ENCODE measurements at places on chromosomes 6 and 20. TPM values are rescaled to one million over a fixed set of nuclear protein-coding genes. Genes with fewer than 3 reads are reported as not detected.

GRCh38 chr20:63053432-63054102 lies 46.8 kb upstream of the BHLHE23 start:
- H3K4me3 ChIP-seq, result no peak overlapping the region
- H3K27me3 ChIP-seq, result no peaks in the 10 kb centered on the region
- H3K4me1 ChIP-seq, result no peaks in the 10 kb centered on the region

- H3K36me3 ChIP-seq, result no peaks in the 10 kb centered on the region
- DNase-seq, result no peak
- no peaks in the 10 kb centered on the region for H3K4me1 ChIP-seq
- H3K4me3 ChIP-seq, result no peak overlapping the region
- no peaks in the 10 kb centered on the region for H3K27me3 ChIP-seq
- H3K27ac ChIP-seq, result no peak overlapping the region
Observed at GRCh38 chr6:168826726-168827585, 386.0 kb downstream of the SMOC2 start.

DNA sequence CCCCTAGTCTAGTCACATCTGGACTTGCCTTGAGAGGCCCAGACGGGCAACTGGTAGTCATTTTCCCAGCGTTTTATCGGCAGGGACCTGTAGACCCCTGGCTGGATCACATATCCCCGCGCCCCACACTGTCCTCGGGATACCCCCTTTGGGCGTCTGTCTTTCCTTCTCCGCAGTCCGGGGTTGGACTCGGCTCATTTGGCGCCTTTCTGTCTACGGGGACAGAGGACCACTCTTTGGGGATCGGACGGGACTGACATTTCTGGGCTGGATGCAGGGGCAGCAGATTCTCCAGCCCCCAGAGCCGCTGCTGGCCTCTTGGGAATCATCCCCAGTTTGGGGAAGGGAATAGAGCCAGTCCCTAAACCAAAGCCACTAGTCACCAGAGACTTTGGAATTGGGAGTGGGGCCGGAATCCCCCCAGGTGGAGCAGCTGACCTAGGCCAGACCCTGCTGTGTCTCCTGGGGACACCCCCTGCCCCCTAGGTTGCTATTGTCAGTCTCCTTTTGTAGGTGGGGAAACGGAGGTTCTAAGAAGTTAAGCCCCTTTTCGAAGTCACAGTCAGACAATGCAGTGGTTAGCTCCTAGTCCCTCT lies 734 bp downstream of the FAM110A start:
- H3K4me3 ChIP-seq, result peak overlapping the region; percentile 83
- peaks cover 30% of the 10 kb centered on the region for H3K4me1 ChIP-seq
- no peak for DNase-seq
- H3K27ac ChIP-seq, result peak overlapping the region; percentile 84
- H3K36me3 ChIP-seq, result no peaks in the 10 kb centered on the region
- H3K27me3 ChIP-seq, result no peaks in the 10 kb centered on the region

DNA sequence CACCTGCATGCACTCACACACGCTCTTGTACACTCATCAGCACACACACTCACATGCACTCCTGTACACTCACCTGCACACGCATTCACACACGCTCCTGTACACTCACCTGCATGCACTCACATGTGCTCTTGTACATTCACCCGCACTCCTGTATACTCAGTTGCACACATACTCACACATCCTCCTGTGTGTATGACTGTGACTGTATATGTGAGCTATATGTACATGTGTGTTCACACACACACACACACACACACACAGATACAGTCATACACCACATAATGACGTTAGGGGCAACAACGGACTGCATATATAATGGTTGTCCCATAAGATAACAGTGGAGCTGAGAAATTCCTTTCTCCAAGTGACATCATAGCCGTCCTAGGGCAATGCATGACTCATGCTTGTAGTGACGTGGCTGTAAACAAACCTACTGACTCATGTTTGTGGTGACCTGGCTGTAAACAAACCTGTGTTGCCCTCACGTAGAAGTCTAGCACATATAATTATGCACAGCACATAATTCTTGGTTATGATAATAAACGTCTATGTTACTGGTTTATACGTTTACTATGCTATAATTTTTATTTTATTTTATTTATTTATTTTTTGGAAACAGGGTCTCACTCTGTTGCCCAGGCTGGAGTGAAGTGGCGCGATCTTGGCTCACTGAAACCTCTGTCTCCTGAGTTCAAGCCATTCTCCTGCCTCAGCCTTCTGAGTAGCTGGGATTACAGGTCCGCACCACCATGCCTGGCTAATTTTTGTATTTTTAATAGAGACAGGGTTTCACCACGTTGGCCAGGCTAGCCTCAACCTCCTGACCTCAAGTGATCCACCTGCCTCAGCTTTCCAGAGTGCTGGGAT lies 22.8 kb upstream of the TAF4 start:
- H3K36me3 ChIP-seq, result no peaks in the 10 kb centered on the region
- no peak for DNase-seq
- no peaks in the 10 kb centered on the region for H3K27me3 ChIP-seq
- no peaks in the 10 kb centered on the region for H3K4me1 ChIP-seq

DNA sequence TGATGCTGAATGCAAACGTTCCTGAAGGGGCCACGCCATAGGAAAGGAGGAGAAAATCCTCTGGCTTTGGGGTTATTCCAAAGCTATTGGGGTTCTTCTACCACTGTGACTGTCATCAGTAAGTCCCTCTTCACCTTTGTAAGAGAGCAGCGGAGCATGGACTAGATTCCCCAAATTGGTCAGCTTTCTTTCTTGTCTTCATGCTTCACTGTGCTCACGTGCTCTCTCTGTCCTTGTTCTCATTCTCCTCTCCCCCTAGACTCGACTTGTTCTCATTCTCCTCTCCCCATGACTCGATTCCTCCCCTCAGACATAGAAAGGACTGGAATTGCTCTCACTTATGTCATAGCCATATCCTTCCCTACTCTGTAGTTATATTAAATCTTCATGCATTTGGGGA lies 54.8 kb upstream of the ADGRG6 start:
- H3K4me1 ChIP-seq, result no peaks in the 10 kb centered on the region
- H3K36me3 ChIP-seq, result no peaks in the 10 kb centered on the region

- H3K4me3 ChIP-seq, result no peak overlapping the region
- no peaks in the 10 kb centered on the region for H3K4me1 ChIP-seq
- no peak for DNase-seq
- no peak overlapping the region for H3K27ac ChIP-seq
Observed at GRCh38 chr6:93047033-93047432, 372.3 kb downstream of the EPHA7 start.

DNA sequence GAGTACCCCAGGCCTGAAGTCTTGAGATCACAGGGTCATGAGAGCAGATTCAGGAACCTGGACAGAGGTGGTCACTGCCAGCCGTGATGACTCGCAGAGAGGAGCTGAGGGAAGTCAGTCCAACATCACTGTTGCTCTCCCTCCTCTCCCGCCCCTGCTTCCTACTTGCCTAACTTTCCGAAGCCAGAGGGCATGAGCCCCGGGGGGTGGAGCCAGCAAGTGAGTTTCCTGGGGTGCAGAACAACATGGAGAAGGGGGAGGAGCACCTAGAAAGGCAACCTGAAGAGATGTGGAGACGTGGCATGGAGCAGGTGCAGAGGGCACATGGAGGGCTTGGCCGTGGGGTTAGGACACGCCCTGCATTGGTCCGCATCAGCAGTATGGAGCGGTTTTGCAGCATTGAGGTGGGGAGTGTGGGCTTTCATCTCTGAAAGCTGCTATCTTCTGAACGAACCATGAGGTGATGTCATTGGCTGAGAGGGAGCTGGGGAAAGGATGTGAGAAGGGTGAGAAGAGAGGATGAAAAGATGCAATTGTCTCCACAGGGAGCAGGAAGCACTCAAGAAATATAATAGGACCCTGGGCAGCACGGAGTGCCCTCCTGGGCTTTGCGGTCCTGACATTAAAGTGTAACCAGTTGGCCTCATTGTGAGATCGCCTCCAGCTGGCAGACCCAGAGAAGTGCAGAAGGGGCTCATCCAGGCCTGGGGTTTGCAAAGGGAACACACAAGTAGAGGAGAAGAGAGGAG lies 25.0 kb downstream of the GDAP1L1 start:
- H3K27ac ChIP-seq, result no peak overlapping the region
- H3K4me1 ChIP-seq, result no peaks in the 10 kb centered on the region
- no peaks in the 10 kb centered on the region for H3K27me3 ChIP-seq
- no peak overlapping the region for H3K4me3 ChIP-seq
- peaks cover 12% of the 10 kb centered on the region for H3K36me3 ChIP-seq
- DNase-seq, result no peak

- H3K4me3 ChIP-seq, result no peak overlapping the region
- DNase-seq, result no peak
- H3K27ac ChIP-seq, result no peak overlapping the region
- H3K36me3 ChIP-seq, result no peaks in the 10 kb centered on the region
- no peaks in the 10 kb centered on the region for H3K27me3 ChIP-seq
Observed at GRCh38 chr6:92623431-92623830, 795.9 kb downstream of the EPHA7 start.

- H3K4me1 ChIP-seq, result peaks cover 11% of the 10 kb centered on the region
- DNase-seq, result no peak
- no peak overlapping the region for H3K27ac ChIP-seq
Observed at GRCh38 chr6:45432977-45433376, 55.2 kb upstream of the SUPT3H start.

- H3K27ac ChIP-seq, result no peak overlapping the region
- no peak for DNase-seq
- H3K4me3 ChIP-seq, result no peak overlapping the region
- no peaks in the 10 kb centered on the region for H3K27me3 ChIP-seq
- no peaks in the 10 kb centered on the region for H3K36me3 ChIP-seq
Observed at GRCh38 chr6:137816133-137816579, 50.9 kb upstream of the TNFAIP3 start.

DNA sequence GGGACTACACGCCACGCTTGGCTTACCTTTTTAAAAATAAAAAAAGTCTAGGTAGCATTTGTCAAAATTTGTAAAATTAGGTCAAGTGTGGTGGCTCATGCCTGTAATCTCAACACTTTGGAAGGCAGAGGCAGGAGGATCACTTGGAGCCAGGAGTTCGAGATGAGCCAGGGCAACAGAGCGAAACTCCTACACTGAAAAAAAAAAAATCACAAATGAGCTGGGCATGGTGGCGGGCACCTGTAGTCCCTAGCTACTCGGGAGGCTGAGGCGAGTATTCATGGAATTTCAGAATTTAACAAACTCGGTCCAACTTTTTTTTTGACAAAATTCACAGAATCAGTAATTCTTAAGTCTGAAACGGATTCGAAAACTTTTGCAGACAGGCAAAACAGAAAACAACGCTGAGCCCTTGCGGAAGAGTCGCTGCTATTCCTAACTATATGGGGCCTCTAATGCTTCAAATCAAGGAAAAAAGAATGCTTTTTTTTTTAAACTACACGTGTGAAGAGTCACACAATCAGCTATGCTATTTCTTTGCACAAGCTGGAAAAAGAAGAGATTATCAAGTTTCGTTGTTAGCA lies 62.9 kb downstream of the GTF2H5 start:
- H3K27me3 ChIP-seq, result no peaks in the 10 kb centered on the region
- H3K27ac ChIP-seq, result peak overlapping the region; percentile 88
- no peaks in the 10 kb centered on the region for H3K36me3 ChIP-seq

- no peak for DNase-seq
- no peak overlapping the region for H3K27ac ChIP-seq
- no peaks in the 10 kb centered on the region for H3K4me1 ChIP-seq
- H3K36me3 ChIP-seq, result no peaks in the 10 kb centered on the region
- no peaks in the 10 kb centered on the region for H3K27me3 ChIP-seq
Observed at GRCh38 chr6:140134224-140134623, 759.8 kb upstream of the CITED2 start.

GRCh38 chr6:109793021-109793420 lies 101.9 kb downstream of the FIG4 start:
- no peaks in the 10 kb centered on the region for H3K27me3 ChIP-seq
- no peak overlapping the region for H3K27ac ChIP-seq
- no peak for DNase-seq
- H3K4me3 ChIP-seq, result no peak overlapping the region

- H3K27me3 ChIP-seq, result no peaks in the 10 kb centered on the region
- peak; percentile 65 for DNase-seq
- H3K4me3 ChIP-seq, result no peak overlapping the region
- H3K4me1 ChIP-seq, result peaks cover 4% of the 10 kb centered on the region
- no peaks in the 10 kb centered on the region for H3K36me3 ChIP-seq
Observed at GRCh38 chr6:44169154-44169553, 10.5 kb downstream of the CAPN11 start.

- no peaks in the 10 kb centered on the region for H3K4me1 ChIP-seq
- no peaks in the 10 kb centered on the region for H3K36me3 ChIP-seq
- H3K27me3 ChIP-seq, result no peaks in the 10 kb centered on the region
- no peak overlapping the region for H3K4me3 ChIP-seq
- no peak overlapping the region for H3K27ac ChIP-seq
- no peak for DNase-seq
Observed at GRCh38 chr6:115896538-115897129, 164.1 kb downstream of the FRK start.

DNA sequence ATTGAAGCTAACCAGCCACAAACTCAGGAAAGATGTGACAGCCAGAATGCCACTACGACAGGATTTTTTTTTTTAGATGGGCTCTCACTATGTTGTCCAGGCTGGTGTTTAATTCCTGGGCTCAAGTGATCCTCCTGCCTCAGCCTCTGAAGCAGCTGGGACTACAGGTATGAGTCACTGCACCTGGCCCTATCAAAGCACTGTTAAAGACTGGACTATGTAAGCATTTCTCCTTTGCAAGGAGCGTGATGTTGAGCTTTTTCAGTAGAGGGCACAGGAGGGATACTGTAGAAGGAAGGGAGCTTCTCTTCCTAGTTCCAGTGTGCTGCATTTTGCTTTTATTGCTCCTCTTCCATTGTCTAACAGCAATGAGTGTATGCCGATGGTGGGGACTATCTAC lies 35.8 kb downstream of the ZBTB9 start:
- H3K27ac ChIP-seq, result no peak overlapping the region
- H3K36me3 ChIP-seq, result no peaks in the 10 kb centered on the region
- no peak overlapping the region for H3K4me3 ChIP-seq
- H3K27me3 ChIP-seq, result no peaks in the 10 kb centered on the region

- H3K27ac ChIP-seq, result no peak overlapping the region
- no peaks in the 10 kb centered on the region for H3K27me3 ChIP-seq
- DNase-seq, result no peak
- no peak overlapping the region for H3K4me3 ChIP-seq
Observed at GRCh38 chr20:32522526-32522775, 62.7 kb downstream of the NOL4L start.

DNA sequence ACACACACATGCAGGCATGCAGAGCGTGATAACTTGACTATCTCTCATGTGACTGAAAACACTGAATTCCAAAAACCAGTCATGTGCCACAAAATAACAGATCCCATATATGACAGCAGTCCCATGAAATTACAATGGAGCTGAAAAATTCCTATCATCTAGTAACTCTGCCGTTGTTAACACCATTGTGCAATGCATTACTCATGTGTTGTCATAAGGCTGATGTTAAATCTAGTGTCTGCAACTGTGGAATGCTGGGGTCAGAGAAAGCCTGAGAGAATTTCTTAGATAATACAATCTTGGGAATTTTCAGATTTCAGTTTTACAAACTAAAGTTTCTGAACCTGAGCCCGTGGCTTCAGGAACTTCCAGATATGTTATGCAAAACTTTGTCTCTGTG lies 70.2 kb downstream of the LYRM4 start:
- peaks cover 24% of the 10 kb centered on the region for H3K4me1 ChIP-seq
- H3K4me3 ChIP-seq, result no peak overlapping the region
- no peak for DNase-seq
- H3K27ac ChIP-seq, result no peak overlapping the region

HCRTR2 gene
- total RNA-seq, result not detected

PRPH2 gene
- total RNA-seq, result 0.90 TPM

FAM229B gene
- 28.7 TPM for total RNA-seq

GJA10 gene
- total RNA-seq, result not detected

ZFP64 gene
- total RNA-seq, result 9.1 TPM

CNR1 gene
- total RNA-seq, result 1.3 TPM

COL9A1 gene
- 0.33 TPM for total RNA-seq

SNAP25 gene
- 9.3 TPM for total RNA-seq

IFNGR1 gene
- 143 TPM for total RNA-seq

Measured in right atrium auricular region (tissue), 2 donors.